ENCODE measurements at places on chromosomes 4 and X.

DNA sequence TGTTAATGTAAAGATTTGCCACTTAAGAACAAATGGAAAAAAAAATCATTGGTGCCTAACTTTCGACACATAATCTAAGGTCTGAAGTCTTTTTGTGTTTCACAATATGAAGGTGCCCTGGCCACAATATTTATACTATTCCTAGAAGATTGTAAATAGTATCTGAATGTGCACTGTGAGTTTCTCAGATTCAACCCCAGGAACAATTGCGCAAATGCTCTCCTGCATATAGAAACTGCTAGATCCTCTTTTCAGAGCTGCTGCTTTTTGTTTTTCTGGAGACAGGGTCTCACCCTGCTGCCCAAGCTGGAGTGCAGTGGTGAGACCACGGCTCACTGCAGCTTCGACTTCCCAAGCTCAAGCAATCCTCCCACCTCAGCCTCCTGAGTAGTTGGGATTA lies 480.1 kb upstream of the FTHL17 start:
- DNase-seq: no peak

- DNase-seq: no peak
Observed at GRCh38 chrX:121639781-121640180, 592.4 kb downstream of the GLUD2 start.

- no peak for DNase-seq
Observed at GRCh38 chr4:2408401-2408958, 10.0 kb downstream of the ZFYVE28 start.

- no peak for DNase-seq
Observed at GRCh38 chr4:7416745-7417432, 17.8 kb downstream of the PSAPL1 start.

- DNase-seq: no peak
Observed at GRCh38 chr4:65018313-65018712, 609.1 kb upstream of the TECRL start.

GRCh38 chrX:152847281-152847680 lies 16.4 kb downstream of the NSDHL start:
- DNase-seq: no peak

- no peak for DNase-seq
Observed at GRCh38 chrX:40237731-40238178, 140.0 kb upstream of the BCOR start.

GRCh38 chr4:121943941-121944340 lies 7.9 kb downstream of the TRPC3 start:
- DNase-seq: peak; percentile 47

DNA sequence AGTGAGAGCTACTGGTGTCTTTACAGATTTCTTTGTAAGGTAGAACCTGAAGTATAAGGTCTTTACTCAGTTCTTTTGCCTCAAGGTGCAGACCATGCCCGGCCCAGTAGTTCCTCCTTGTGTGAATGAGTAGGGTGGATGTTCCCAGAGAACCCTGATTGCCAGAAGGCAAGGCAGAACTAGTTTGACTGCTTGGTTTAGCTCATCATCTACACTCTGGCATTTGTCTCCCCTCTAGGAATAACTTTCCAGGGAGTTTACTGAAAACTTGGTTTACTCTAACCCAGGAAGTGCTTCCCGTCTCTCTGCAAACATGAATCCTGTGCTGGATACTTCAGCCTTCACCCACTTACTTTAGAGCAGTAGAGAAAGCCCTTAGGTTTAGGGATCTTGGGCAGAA lies 29.1 kb downstream of the MCUB start:
- no peak for DNase-seq

DNA sequence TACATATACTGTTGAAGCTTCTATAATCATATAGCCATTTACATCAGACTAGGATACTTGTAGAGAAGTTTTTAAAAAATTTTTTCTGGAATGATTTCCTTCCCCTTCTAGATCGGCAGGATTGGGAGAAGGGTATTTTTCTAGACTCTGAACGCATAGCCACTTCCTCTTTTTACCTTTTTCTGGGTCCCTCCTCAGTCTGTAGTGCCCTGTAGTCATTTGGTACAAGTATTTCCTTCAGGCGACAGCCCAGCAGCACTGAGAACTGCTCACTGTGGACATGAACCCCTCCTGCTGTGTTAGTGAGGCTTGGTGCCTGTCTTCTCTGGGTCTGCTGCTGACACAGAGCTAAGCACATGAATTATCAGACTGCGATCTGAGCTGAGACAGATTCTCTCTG lies 255.4 kb downstream of the ARHGAP10 start:
- no peak for DNase-seq

DNA sequence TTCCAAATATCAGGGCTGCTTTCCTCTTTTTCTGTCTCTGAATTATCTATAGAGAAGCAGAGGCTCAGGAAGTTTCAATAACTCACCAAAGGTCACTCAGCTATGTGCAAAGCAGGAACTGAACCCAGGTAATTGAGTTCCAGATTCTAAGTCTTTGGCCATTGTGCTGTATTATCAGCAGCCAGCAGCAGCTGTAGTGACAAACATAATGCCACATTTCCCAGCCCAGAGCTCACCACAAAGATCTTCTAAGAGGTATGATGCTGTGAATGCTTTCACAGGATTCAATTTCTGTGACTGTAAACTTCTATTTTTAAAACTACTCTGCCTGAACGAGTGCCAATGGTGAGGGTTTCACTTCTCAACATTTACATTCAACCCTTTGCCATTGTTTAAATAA lies 56.4 kb downstream of the SPOCK3 start:
- no peak for DNase-seq
